Panc1 (cell line): ENCODE measurements at places on chromosomes 2 and 18. TPM values are rescaled to one million over a fixed set of nuclear protein-coding genes. Genes with fewer than 3 reads are reported as not detected.

DNA sequence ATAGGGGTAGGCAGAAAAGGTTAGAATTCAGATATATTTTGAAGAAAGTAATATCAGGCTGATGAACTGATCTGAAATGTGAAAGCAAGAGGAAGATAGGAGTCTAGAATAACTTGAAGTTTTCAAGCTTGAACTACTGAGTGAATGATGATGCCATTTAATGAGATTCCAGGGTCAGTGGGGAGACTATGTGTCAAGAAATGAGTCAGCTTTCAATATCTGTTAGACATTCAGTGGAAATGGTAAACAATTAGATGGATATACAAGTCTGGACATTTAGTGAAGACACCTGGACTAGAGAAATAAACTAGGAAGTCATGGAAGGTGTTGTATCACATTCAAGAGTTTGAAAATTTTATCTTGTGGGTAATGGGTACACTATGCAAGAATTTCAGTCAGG, 326.9 kb downstream of the FSIP2 start:
- DNase-seq: no peak

GRCh38 chr2:207955456-207955855, 69.9 kb downstream of the PLEKHM3 start:
- no peak for DNase-seq

- no peak for DNase-seq
These were observed 3.5 kb upstream of the FABP1 start for GRCh38 chr2:88131201-88131998.

- no peak for DNase-seq
These were observed 72.6 kb upstream of the NOL4 start for GRCh38 chr18:34297287-34297686.

DNA sequence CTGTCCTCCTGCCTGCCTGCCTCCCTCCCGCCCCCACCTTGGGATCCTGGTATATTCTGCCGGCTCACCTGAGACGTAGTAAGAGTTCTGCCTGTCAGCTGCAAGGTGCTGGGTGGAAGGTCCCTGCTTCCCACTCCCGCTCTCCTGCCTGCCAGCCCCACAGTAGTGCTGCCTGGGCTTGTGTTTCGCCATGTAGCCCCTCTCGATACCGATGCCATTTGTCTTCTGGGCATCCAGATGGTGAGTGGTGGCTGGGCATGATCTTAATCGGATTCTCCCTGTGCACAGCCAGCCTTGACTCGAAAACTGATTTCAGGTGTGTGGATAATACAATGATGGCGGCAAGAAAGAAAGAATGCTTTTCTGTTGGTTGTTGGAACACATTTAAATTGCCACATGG, 184.9 kb downstream of the AGAP1 start:
- DNase-seq: no peak

DNA sequence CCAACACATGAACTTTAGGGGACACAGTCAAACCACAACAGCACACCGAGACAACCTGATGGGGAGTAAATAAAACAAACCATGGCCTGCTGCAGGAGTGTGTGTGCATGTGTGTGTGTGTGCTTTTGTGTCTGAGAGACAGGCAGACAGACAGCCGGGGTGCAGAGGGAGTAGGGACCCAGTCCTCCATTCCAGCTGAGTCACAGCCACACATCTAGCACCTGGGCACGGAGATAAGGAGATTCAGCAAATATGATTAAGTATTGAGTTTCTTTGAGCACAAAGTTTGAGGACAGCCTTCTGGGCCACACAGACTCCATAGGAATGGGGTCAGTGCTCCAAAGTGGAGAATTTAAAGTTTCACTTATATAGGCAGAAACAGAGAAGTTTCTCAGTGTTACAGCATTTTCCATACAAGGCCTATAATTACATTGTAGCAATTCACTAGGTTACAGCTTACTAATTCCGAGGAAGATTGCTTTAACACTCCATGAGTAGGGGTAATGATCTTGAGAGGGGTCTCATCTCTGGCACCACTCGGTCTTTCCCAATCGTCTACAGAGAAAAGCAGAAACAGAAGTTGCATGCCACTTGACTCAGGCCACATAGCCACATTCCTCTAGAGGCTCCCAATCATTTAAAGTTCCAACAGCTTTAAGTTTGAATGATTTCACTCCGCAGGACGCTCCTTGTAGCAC, 30.8 kb upstream of the PRLH start:
- DNase-seq: no peak

- DNase-seq: no peak
These were observed 90.3 kb downstream of the RPRM start for GRCh38 chr2:153388246-153388645.

DNA sequence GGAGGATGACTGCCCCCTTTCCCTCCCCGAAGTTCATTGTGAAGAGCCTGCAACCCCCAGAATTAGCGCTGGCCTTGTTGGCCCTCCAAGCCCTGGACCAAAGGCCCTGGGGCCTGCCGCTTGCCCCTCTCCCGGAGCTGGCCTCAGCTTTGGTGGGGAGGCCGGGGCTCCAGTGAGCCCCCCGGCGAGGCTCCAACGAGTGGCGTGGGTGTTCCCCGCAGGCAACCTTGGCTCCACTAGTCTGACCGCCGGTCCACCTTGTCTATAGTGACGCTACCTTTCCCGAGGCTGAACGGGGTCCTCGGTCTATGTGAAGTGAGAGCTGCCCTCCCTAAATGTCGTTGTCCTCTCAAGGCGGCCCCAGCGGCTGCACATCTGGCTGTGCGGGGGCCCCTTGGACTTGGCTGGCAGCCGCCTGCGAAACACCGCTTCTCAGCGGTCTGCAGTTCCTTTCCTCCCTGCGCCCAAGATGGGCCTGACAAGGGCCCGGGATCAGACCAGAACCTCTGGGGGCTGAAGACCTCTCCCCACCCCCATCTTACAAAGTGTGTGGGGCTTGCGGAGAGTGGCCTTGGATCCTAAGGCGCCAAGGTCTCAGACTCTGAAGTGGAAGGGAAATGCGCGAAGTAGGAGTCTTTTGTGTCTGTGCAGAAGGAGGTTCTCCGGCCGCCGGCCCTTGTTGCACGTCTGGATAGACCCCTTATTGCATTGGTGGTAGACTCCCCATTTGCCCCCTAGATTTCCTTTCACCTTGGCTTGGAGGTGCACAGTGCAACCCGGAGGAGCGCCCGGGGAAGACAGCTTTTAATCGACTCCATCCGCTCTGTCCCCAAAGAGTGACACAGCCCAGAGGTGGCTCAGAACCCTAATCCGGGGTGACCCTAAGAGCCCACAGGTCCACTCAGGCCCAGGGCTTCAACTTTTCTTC, 3.9 kb upstream of the HOXD10 start:
- no peak for DNase-seq

Gene GALNT13
- not detected for total RNA-seq

- no peak for DNase-seq
These were observed 353.7 kb downstream of the RAD51AP2 start for GRCh38 chr2:17164550-17164949.

GRCh38 chr2:88059979-88060906, 4.7 kb upstream of the KRCC1 start:
- DNase-seq: no peak

GRCh38 chr18:13099113-13099512, 108.0 kb downstream of the CEP192 start:
- no peak for DNase-seq

Gene DNMT3A
- total RNA-seq: 29.3 TPM

Gene MYOM1
- 0.92 TPM for total RNA-seq

DNA sequence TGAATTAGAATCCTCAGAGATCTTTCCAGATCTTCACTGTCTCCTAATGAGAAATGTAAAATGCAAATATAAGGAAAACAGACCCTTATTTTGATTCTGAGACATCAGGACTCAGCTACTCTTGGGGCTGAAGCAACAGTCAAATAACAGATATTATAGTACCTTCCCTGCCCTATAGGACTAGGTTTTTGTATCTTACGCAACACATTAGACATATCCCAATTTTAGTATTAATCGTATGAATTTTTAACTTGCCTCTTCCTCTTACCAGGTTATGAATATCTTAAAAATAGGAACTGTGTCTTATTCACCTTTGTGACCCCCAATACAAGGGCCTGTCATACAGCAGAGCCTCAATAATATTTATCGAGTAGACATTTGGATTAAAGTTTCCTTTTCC, 12.0 kb upstream of the SLC25A52 start:
- no peak for DNase-seq

- no peak for DNase-seq
These were observed 33.5 kb upstream of the NOL4 start for GRCh38 chr18:34258176-34258575.

Gene KANSL1L
- 10.5 TPM for total RNA-seq

DNA sequence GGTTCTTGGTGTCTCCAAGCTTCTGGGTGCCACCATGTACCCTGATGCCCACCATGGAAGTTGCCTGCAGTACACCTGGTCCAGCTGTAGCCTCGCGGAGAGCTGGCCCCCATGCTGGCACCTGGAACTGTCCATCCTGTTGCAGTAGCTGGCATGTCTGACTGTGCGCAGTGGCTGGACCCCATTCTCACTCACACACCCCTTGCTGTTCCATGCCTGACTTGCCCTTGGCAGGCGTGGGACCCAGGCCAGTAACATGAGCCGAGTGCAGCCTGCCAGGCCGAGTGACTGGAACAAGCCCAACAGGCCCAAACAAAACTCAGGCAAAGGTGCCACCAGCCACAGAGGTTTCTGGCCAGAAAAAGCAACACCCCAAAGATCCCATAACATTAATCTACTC, 73.8 kb downstream of the NEURL3 start:
- DNase-seq: no peak

Gene CFAP65
- total RNA-seq: 0.33 TPM

DNA sequence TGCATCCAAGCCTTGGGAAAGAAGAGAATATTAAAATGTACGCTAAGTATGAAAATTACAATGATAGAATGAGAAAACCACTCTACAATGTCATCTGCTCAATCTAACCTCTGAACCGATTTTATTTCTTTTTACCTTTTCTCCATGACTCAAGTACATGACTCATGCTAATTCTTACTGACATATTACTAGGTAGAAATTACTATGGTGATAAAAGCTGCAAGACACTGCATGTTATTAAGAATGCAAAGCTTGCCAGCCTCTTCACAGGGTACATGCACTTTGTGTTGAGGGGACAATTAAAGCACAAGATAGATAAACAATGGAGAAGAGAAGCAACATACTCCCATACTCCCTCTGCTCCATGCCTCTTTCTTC, 20.7 kb downstream of the SFT2D3 start:
- DNase-seq: no peak

GRCh38 chr2:178449700-178450523, 1.1 kb downstream of the PRKRA start:
- DNase-seq: no peak

Gene GAD1
- 12.5 TPM for total RNA-seq

- DNase-seq: no peak
These were observed 1.9 kb downstream of the SP5 start for GRCh38 chr2:170716851-170717598.

Gene LIMS4
- 0.51 TPM for total RNA-seq

DNA sequence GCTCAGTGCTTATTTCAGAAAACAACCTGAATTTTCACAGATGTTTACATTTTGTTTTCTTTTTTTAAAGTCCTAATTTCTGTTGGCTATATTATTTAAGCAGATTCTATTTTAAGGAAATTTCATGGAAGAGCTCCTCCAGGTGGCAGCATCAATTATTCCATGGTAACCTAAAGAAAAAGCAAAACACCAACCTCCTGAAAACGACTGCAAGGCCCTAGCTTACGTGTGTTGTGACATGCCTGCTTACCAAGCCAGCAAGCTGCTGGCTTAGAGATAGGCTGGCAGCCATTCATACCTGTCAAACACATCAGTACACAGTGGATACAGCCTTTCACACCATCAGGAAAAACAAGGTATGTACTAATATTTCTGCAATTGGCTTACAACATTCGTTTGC, 64.9 kb downstream of the LPIN2 start:
- DNase-seq: no peak

DNA sequence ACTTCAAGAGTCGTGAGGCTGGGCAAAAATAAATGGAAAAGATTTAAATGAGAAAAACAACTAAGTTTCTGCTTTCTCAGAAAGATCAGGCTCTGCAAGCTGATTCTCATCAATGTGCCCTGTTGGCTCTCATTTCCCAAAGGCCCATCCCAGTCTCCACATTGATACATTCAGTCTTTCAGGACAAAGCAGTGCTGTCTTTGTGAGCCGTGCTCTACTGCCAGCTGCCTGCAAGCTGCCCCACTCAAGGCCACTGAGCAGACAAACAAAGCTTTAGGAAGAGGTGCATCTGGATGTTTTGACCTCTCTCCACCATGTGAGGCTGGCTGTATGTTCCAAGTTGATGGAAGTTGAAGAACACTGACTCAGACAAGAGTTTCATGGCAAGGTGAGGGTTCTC, 48.8 kb downstream of the FSHR start:
- no peak for DNase-seq

DNA sequence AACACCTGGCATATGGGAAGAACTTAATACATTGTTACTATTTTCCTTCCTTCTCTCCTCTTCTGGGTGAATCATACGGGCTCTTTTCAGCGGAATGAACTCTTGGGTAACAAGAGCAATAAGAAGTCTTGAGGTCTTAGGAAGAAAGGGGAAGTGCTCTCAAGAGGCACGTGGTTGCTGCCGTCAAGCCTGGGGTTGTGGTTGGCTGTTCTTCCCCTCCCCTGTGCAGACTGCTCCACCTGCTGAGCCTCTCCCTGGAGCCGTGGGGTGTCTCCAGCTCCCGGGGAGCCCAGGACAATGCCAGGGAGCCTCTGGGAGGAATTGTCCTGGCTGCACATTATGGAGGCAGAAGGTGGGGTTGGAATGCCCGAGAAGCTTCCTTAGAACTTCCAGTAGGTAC, 19.4 kb downstream of the TOGARAM2 start:
- DNase-seq: no peak

GRCh38 chr2:241894681-241895426, 25.3 kb downstream of the RTP5 start:
- DNase-seq: no peak

DNA sequence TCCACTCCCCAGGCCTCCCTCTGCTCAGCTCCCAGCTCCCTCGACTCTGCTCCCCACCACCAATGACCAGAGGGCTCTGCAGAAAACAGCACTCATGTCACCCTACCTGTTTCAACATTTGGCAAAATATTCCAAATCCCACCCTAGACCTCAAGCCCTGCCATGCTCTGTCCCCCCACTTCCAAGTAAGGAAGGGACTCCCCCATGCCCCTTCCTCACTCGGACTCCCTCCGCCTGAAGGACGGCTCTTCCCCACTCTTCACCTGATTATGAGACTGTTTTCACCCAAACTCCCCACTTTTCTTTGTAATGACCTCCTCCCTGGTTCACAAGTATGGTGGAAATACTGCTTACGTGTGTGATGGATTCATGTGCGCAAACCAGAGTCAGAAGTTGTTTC, 208.4 kb downstream of the MGAT5 start:
- no peak for DNase-seq

DNA sequence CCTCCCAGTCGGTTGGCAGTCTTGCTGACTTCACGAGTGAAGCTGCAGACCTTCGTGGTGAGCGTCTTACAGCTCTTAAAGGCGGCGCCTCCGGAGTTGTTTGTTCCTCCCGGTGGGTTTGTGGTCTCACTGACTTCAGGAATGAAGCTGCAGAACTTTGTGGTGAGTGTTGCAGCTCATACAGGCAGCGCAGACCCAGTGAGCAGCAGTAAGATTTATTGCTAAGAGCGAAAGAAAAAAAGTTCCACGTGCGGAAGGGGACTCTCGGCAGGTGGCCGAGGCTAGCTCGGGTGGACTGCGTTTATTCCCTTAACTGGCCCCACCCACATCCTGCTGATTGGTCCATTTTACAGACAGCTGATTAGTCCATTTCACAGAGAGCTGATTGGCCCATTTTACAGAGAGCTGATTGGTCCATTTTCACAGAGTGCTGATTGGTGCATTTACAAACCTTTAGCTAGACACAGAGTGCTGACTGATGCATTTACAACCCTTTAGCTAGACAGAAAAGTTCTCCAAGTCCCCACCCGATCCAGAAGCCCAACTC, 240.3 kb downstream of the LRATD1 start:
- DNase-seq: no peak

GRCh38 chr2:177568893-177569292, 176.3 kb downstream of the AGPS start:
- no peak for DNase-seq
